ENCODE measurements at places on chromosomes 16 and 17.

DNA sequence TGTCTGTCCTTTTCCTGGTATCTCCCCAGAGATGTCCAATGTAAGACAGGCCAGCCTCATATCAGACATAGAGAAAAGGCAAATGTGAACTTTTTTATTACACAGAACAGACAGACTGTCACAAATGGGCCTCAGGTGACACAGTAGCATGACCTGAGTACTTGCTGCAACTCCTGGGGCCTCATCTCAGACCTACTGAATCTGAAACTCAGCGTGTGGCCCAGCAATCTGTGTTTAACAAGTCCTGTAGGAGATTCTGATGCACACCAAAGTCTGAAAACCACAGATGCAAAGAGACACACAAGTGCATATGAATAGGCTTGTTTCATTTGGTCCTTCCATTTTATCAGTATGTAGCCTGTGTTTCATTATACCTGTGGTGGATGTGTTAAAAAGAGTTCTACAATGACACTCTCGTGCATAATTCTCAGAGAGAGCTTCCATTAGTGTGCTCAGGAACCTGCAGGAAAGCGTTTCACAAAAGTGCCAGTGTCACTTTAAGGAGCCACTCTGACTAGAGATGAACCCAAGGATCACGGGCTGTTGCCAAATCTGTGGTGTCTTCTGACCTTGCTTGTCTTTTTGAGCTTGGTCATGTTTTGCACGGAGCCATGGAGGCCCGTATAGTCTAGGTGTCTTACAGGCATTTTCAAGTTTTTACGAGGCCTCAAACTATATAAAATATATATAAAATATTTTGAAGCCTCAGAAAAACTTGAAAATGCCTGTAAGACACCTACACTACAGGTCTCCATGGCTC lies 33.8 kb upstream of the NF1 start:
- DNase-seq, result no peak

DNA sequence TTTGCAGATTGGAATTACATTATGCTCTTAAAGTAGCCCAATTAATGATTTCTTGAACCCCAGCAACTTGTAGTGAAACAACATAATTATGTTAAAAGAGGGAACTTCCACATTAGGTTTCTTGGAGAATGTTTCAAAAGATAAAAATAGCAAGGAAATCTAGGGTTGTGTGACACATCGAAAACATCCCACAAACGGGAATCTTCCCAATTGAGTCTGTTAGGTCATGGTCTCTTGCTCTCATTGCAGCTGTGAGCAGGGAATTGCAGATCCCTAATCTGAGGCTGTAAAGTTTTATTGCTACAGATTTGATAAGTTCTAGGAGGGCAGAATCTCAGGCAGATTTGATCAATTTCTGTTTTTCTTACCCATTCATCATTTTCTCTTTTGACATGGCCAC lies 6.7 kb upstream of the LPO start:
- no peak for DNase-seq

DNA sequence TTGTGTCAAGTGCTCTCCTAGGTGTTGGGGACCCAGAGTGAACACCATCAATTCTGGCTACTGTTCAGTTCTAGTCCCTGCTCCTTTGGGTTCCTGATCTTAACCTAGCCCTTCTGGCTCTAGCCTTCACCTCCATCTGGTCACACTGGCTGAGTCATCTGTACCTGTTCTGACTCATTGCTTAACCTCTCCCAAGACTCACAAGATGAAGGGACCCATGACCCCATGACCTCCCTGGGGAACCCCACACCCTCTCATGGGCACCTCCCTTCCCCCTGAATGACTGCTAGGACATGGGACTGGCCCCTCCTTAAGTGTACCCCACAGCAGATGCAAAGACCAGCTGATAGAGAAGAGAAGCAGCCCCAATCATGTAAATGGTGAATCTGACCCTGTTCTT lies 345.8 kb upstream of the CDH5 start:
- no peak for DNase-seq

GRCh38 chr17:2241823-2242222 lies 61.8 kb downstream of the SMG6 start:
- DNase-seq, result peak; percentile 83

- no peak for DNase-seq
Measured at GRCh38 chr16:2813771-2814221, 3.2 kb upstream of the PRSS21 start.

DNA sequence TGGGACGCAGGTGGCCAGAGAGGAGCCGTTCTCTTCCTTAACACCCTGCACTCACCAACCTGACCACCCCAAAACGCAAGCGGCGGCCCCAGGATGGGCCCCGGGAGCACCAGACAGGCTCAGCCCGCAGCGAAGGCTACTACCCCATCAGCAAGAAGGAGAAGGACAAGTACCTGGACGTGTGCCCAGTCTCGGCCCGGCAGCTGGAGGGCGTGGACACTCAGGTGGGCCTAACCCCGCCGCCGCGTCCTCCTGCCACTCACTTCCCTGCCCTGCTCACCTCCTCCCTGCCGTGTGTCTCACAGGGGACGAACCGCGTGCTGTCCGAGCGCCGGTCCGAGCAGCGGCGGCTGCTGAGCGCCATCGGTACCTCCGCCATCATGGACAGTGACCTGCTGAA lies 4.6 kb upstream of the HSD3B7 start:
- DNase-seq, result no peak

GRCh38 chr16:79325226-79325945 lies 275.2 kb downstream of the MAF start:
- no peak for DNase-seq

GRCh38 chr16:73891129-73891542 lies 405.5 kb upstream of the PSMD7 start:
- no peak for DNase-seq

GRCh38 chr16:56370875-56371659 lies 54.3 kb downstream of the AMFR start:
- DNase-seq, result peak; percentile 25

GRCh38 chr16:82735186-82735585 lies 108.4 kb downstream of the CDH13 start:
- DNase-seq, result no peak

GRCh38 chr17:66665194-66665593 lies 169.7 kb upstream of the CACNG5 start:
- no peak for DNase-seq

GRCh38 chr17:81152288-81152828 lies 12.9 kb upstream of the PVALEF start:
- DNase-seq, result no peak

- DNase-seq, result peak; percentile 65
Measured at GRCh38 chr17:43579566-43580140, 33.5 kb upstream of the ETV4 start.

GRCh38 chr16:84370723-84371552 lies 2.6 kb downstream of the ATP2C2 start:
- no peak for DNase-seq

- no peak for DNase-seq
Measured at GRCh38 chr17:21539146-21539545, 153.2 kb upstream of the KCNJ18 start.

GRCh38 chr17:34349751-34350150 lies 6.5 kb upstream of the CCL13 start:
- DNase-seq, result no peak

Data from astrocyte of the spinal cord (primary cell).